ENCODE measurements at places on chromosomes 5 and 9. TPM values are rescaled to one million over a fixed set of nuclear protein-coding genes. Genes with fewer than 3 reads are reported as not detected.

Gene ZNF883
- 1.1 TPM for total RNA-seq

- H3K27me3 ChIP-seq = no peaks in the 10 kb centered on the region
- H3K27ac ChIP-seq = no peak overlapping the region
- H3K4me1 ChIP-seq = no peaks in the 10 kb centered on the region
- no peak overlapping the region for H3K4me3 ChIP-seq
Observed at GRCh38 chr5:167539747-167540146, 751.7 kb upstream of the WWC1 start.

Gene RPS14
- 3,542 TPM for total RNA-seq

GRCh38 chr5:38831909-38832308 is 13.9 kb upstream of the OSMR start:
- H3K4me1 ChIP-seq = no peaks in the 10 kb centered on the region
- H3K4me3 ChIP-seq = no peak overlapping the region
- H3K27ac ChIP-seq = no peak overlapping the region
- no peaks in the 10 kb centered on the region for H3K36me3 ChIP-seq
- peaks cover 7% of the 10 kb centered on the region for H3K27me3 ChIP-seq
- peak; percentile 11 for DNase-seq

DNA sequence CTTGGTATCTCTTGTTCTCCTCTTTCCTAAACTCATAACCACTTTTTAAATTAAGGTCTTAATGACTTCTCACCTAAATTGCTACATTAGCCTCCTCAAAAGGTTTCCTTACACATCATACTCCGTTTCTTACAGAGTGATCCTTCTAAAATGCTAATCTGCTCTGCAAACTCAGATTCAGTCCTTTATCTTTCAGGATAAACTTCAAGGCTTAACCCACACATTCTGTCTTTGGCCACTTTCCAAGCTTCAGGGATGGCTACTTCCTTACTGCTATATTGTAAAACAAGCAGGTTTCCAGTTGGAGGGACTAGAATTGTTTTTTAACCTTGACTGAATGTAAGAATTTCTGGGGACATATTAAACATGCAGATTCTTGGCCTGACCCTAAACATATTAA is 105.5 kb upstream of the CHD1 start:
- no peaks in the 10 kb centered on the region for H3K27me3 ChIP-seq
- H3K4me3 ChIP-seq = peak overlapping the region; percentile 6
- peaks cover 60% of the 10 kb centered on the region for H3K4me1 ChIP-seq
- peak overlapping the region; percentile 27 for H3K27ac ChIP-seq

GRCh38 chr9:4073371-4073770 is 226.5 kb downstream of the GLIS3 start:
- peaks cover 13% of the 10 kb centered on the region for H3K27me3 ChIP-seq
- no peak overlapping the region for H3K27ac ChIP-seq
- H3K36me3 ChIP-seq = no peaks in the 10 kb centered on the region

Gene MCIDAS
- 0.18 TPM for total RNA-seq

- H3K27me3 ChIP-seq = no peaks in the 10 kb centered on the region
- no peak overlapping the region for H3K4me3 ChIP-seq
- no peak overlapping the region for H3K27ac ChIP-seq
- DNase-seq = no peak
Observed at GRCh38 chr9:2065704-2066103, 50.6 kb downstream of the SMARCA2 start.

GRCh38 chr5:463952-464351 is 21.0 kb downstream of the EXOC3 start:
- peaks cover 58% of the 10 kb centered on the region for H3K36me3 ChIP-seq
- no peaks in the 10 kb centered on the region for H3K27me3 ChIP-seq
- peak overlapping the region; percentile 59 for H3K4me3 ChIP-seq
- peak; percentile 81 for DNase-seq

DNA sequence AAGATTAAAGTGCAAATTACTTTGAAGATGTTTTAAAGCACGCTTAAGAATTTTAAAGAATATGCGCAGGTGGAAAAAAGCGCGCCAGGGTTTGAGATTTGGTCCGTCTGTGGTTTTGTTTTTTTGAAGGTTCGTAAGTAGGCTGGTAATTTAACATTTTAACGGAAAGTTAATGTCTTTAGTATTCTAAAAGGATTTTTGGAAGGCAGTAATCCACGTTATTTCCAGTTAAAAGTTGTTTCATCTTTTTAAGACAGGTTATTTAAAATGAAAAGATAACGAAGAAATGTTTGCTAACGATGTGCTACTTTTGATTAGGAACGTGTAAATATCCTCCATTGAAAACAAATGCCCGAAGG is 1.9 kb downstream of the DMRT1 start:
- H3K27me3 ChIP-seq = peaks cover 56% of the 10 kb centered on the region
- H3K27ac ChIP-seq = no peak overlapping the region
- peaks cover 11% of the 10 kb centered on the region for H3K4me1 ChIP-seq
- no peaks in the 10 kb centered on the region for H3K36me3 ChIP-seq
- no peak overlapping the region for H3K4me3 ChIP-seq
- no peak for DNase-seq

DNA sequence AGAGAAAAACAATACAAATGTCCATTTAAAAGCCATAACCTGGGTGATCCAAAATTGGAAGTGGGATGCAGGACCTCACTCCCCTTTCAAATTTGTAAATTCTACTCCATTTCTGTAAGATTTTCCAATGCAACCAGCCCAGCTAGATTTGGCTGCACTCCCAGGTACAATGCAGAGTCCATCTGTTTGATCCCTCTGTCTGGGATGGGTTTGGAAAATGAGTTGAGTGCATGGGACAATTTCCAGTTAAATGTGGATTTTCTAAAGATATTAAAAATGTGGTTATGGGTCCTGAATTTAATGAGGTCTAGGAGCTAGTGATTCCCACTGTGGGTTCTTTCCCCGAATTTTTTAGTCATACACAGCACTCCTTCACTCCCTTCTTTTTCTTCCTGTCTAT is 104.0 kb upstream of the ATP10B start:
- no peak overlapping the region for H3K27ac ChIP-seq

DNA sequence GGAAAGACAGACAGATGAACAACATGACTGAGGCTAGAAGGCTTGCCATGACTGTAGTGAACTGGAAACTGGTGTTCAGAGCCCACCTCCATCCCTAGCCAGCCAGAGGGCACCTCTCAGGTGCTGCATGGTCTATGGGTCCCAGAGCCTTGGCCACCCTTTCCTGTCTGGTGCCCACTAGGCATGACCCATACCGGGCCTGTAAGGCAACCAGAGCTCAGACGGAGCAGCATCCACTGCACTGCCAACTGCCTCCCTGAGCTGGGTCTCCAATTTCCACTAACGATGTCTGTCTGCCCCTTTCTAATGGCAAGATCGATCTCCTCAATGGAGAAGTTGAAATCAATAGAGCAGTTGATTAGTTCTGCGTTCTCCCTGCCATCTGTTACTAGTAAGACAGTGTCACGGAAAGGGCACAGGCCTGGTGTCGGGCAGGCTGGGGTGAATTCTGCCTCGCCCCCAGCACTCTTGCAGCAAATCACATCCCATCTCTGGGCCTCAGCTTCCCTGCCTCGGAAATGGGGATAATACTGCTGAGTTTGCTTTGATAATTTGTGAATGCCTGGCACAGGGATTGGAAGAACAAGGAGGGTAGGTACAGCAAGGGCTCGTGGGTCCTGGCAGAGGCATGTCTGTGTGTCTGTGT is 172.3 kb upstream of the MVB12B start:
- no peak overlapping the region for H3K27ac ChIP-seq
- H3K4me1 ChIP-seq = no peaks in the 10 kb centered on the region
- no peak overlapping the region for H3K4me3 ChIP-seq
- H3K27me3 ChIP-seq = peaks cover 8% of the 10 kb centered on the region
- no peak for DNase-seq
- no peaks in the 10 kb centered on the region for H3K36me3 ChIP-seq

GRCh38 chr5:124745007-124745927 is 1.2 kb downstream of the ZNF608 start:
- no peaks in the 10 kb centered on the region for H3K36me3 ChIP-seq
- peaks cover 33% of the 10 kb centered on the region for H3K27me3 ChIP-seq
- no peak overlapping the region for H3K27ac ChIP-seq
- no peak for DNase-seq

Gene STPG3
- not detected for total RNA-seq

GRCh38 chr9:21568484-21568883 is 86.4 kb upstream of the IFNE start:
- no peak for DNase-seq
- H3K4me1 ChIP-seq = peaks cover 9% of the 10 kb centered on the region
- peaks cover 4% of the 10 kb centered on the region for H3K27me3 ChIP-seq

GRCh38 chr5:15371184-15371583 is 128.8 kb upstream of the FBXL7 start:
- no peak for DNase-seq
- H3K27me3 ChIP-seq = no peaks in the 10 kb centered on the region
- H3K4me1 ChIP-seq = no peaks in the 10 kb centered on the region
- no peak overlapping the region for H3K4me3 ChIP-seq
- no peaks in the 10 kb centered on the region for H3K36me3 ChIP-seq

- DNase-seq = no peak
- no peaks in the 10 kb centered on the region for H3K36me3 ChIP-seq
- H3K27ac ChIP-seq = no peak overlapping the region
- no peak overlapping the region for H3K4me3 ChIP-seq
- H3K27me3 ChIP-seq = no peaks in the 10 kb centered on the region
- H3K4me1 ChIP-seq = no peaks in the 10 kb centered on the region
Observed at GRCh38 chr5:128825826-128826225, 139.5 kb upstream of the SLC27A6 start.

Data from activated CD8-positive, alpha-beta T cell treated with anti-CD3 and anti-CD28 coated beads for 36 hours (primary cell).